PC-9 (cell line): ENCODE measurements at places on chromosomes 2 and 18.

DNA sequence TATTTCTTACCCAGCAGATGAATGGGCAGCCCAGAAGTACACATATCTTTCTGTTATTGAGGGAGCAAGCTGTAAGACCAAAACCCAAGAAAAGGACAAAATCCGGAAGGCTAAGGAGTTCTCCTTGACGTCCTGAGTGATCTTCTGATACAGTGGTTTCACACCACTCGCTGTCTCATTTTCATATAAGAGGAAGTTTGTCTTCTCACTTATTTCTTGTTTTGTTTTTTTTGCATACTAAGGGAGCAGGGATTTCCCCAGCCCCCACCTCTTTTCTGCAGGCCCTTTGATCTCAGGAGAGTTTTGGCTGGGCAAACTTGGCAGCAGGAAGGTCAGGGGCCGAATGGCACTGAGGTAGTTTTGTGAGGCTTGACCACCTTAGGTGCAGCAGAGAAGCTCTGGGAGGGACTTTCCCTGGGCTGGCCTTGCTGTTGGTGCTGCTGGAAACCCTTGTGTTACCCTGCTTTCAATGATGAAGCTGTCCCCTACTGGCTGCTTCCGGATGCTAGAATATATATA, 13.3 kb downstream of the CHRNA1 start:
- DNase-seq: no peak

- DNase-seq: peak; percentile 73
These were observed 35.5 kb upstream of the HAAO start for GRCh38 chr2:42827647-42828486.

DNA sequence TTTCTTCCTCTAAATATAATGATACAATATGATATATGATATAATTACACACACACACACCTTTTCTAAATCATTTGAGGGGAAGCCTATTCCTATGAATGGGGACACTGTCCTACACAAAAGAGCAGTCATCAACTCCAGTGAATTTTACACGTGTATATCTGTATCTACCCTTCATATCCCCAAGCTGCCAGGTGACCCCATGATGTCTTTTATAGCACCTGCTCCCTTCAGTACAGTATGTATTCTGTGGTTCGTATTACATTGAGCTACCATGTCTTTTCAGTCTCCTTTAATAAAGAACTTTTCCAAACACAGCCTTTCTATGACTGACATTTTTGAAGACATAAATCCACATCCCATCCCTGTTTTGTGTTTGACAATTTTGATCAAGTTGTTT, 19.0 kb downstream of the TBC1D8 start:
- no peak for DNase-seq

- no peak for DNase-seq
These were observed 53.6 kb downstream of the SRD5A2 start for GRCh38 chr2:31526946-31527732.

DNA sequence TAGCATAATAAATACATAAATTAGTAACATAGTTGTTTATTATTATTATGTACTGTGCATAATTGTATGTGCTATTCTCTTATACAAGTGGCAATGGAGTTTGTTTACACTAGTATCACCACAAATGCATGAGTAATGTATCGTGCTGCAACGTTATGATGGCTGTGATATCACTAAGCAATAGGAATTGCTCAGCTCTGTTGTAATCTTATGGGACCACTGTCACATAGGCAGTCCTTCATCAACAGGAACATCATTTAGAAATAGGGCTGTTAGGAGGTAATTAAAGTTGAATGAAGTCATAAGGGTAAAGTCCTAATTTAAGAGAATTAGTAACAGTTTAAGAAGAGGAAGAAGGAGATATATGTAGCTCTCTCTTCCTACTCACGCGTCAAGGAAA, 33.8 kb downstream of the TEX51 start:
- no peak for DNase-seq

- no peak for DNase-seq
These were observed 128.3 kb downstream of the SATB2 start for GRCh38 chr2:199329466-199329865.
